Stimulated activated CD8-positive, alpha-beta memory T cell treated with anti-CD3 and anti-CD28 coated beads, Interleukin-4, amount 100 ng/mL, for 1 hour (primary cell): ENCODE measurements at places on chromosomes 12 and 14.

GRCh38 chr12:15458008-15458407, 135.7 kb downstream of the PTPRO start:
- no peak for DNase-seq

DNA sequence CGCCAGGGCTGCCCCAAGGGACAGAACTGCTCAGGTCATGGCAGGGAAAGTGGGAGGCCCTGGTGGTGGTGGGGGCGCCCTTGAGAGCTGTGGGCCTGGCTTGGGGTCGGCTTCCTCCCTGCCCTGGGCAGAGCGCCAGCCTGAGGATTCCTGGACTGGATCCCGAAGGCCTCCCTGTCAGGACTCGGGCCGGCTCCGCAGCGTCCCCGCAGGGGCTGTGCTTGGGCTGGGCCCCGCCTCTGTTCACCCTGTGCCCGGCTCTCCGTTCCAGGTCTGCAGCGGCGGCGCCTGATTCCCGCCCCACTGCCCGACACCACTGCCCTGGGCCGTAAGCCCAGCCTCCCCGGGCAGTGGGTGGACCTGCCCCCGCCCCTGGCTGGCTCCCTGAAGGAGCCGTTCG, 39.9 kb downstream of the KIF26A start:
- no peak for DNase-seq

DNA sequence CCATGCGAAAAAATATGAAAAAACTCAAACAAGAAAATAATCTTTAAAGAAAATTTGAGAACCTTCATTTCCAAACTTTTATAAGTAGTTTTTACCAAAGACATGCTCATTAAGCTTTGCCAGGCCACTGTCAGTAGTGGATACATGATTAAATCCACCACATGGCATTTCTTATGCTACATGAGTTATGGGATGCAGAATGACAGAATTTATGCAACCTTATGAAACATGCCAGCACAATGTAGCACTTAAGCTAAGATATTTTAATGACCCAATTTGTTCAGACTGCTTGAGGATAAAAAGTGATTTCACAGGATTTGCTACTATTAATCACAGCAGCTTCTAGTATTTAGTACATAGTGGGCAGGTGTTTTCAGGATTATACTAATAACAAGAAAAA, 123.3 kb downstream of the ATP23 start:
- DNase-seq, result no peak

DNA sequence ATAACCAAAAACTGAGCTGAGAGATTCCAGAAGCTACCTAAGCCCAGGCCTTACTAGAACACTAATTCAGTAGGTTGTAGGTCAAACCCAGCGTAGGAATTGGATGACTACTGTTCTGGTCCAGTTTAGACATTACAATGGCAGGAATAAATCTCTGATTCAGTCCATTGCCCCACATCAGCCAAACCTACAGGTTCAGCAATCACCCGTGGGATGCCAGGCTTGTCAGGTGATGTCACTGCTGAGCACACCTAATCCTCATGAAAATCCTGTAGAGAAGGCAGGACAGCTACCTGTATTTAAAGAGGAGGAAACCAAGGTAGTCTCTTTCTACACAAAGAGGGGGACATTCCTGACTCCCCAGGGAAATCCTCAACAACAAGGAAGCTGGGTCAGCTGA, 63.7 kb downstream of the RFX4 start:
- DNase-seq, result no peak

DNA sequence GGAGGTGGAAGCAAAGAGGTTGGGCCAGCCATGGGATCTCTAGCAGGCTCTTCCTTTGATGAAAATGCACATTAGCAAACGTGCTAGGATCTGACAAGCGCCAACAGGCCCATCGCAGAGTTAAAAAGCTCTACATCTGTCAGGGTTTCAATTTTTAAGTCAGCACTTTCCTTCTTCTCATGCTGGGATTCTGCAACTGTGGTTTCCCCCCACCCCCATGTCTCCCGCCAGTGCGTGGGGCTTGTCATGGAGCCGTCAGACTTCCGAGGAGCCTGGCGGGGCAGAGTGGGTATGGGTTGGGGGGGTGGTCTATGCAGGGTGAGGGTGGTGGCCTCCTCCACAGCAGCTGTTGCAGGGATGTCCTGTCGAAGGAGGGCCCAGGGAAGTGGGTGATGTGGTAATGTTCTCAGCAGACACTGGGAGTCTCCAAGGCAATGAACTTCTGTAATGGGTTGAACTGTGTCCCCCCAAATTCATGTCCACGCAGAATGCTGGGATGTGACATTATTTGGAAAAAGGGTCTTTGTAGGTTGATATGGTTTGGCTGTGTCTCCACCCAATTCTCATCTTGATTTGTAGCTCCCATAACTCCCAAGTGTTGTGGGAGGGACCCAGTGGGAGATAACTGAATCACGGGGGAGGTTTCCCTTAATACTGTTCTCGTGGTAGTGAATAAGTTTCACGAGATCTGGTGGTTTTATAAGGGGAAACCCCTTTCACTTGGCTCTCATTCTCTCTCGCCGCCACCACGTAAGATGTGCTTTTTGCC, 115.2 kb upstream of the MAP1LC3B2 start:
- no peak for DNase-seq

DNA sequence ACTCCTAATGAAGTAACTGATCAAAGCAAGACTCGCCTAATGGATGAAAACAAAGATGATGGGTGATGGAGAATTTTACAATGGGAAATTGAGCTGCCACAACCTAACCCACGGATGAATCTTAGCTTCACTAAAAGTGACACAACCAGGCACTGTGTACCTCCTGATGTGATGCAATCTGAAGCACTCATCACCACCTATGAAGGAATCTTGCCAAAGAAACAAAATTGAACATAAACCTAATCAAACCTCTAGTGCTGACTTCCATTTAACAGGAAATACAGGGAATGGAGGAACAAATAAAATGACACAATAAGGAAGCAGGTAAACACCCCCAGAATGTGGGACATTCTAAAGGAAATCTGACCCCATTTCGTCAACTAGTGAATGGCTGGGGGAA, 13.3 kb upstream of the RARG start:
- no peak for DNase-seq

DNA sequence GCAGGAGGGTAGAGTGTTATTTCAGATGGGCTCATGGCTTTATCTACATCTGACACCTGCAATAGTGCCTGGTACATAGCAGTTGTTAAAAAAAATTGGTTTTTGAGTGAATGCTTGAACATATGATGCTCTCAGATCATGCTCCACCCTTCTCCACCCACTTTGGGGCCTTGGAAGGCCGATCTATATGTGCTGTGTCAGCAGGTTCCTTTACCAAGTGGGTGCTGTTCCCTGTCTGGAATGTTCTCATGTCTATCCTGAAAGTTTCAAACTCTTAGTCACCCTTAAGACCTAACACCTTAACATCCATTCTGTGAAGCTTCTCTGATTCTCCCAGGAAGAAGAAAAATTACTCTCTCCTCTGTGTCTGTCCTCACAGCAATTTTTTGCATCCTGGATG, 556.3 kb upstream of the TBX3 start:
- DNase-seq, result no peak
